DMS53 (cell line): ENCODE measurements at places on chromosomes 12 and 14.

GRCh38 chr12:98901189-98901588 is 256.1 kb downstream of the APAF1 start:
- peak; percentile 24 for DNase-seq

DNA sequence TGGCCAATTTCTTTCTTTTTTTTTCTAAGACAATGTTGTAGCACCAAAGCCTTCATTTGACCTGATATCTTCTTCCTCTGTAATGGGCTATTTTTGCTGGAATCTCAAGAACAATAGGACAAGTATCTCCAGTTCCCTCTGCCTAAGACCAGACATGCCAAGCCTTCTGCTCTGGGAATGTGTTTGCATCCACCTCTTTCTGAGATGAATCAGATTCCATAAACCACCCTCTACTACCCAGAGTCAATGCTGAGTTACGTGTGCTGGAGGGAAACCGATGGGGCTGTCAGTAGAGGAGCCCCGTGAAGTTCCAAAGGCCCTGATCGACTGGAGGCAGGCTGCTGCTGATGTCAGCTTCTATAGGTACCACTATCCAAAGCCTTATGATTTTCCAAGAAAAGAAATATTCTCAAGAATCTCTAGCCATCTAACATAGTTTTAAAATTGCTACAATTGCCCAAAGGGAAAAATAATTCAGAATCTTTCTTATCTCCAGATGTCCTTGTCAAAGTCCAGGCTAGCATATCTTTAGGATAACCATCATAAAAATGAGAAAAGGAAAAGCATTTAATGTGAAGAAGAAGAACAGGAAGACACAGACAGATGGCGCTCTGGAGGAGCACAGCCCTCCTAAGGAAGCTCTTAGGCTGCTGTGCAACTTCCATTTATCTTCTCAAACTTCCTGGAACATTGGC is 101.9 kb downstream of the SLC8A3 start:
- peak; percentile 66 for DNase-seq

DNA sequence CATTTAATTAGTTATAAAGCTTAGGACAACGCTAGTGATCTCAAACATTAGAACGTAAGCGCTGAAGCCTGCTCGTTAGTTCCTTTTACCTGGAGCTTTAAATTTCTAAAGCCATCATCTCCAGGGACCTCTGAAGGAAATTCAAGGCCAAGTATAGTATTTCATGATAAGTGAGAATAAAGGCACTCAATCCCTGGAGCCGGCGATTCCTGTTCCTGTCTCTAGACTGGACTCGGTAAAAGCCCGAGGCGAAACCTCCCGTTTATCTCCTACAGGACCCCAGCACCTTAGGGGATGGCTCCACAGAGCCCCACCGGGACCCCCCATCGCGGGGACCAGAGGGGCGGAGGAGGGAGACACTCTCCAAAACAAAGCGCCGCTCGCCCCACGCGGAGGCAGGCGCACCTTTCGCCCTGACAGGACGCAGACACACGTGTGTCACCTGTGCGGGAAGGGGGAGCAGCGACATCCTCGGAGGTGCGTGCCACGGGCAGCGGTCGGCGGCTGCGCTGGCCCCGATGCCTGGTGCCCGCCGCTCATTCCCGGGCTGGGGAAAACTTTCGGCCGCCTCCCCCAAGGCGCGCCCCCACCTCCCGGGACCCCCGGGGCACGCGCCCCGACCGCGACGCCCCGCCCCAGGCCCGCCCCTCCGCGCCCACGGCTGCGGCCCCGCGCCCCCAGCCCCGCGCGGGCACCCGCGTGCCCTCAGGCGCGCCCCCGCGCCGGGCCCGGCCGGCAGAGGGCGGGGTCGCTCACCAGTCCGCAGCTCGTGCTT is 678 bp downstream of the RPS6KA5 start:
- peak; percentile 78 for DNase-seq

DNA sequence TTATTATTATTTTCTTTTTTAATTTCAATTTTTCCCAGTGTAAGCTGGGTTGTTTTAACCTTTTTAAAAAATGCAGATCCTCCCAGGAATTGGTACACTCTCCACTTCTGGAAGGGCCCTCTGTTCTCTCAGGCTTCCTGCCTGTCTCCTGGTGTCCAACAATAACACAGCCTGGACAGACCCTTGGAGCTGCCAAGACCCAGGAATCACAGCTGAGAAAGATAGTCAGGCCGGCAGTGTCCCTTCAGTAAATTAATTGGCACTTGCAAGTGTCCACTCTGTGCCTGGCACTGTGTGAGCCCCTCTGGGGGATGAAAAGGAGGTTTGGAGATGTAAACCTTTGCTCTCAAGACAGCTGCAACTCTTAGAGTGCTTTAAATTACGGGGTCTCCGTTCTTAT is 113.3 kb downstream of the SMOC1 start:
- no peak for DNase-seq

DNA sequence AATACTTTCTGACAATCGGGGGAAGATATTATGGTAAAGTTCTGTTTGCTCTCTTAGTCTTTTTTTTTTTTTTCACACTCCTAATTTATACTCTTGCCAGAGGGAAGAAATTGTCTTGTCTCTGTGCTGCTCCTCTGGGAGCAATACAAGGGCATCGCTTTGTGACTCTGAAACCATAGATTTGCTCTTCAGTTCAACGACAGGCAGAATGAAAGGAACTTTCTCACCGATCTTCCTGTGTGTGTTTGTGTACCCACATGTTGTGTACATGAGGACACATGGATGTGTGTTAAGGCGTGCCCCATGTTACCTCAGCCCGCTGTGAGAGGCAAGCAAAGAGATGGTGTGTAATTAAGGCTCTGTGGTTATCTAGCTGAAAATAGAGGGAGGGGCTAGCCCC is 457.6 kb downstream of the EGLN3 start:
- DNase-seq = no peak

DNA sequence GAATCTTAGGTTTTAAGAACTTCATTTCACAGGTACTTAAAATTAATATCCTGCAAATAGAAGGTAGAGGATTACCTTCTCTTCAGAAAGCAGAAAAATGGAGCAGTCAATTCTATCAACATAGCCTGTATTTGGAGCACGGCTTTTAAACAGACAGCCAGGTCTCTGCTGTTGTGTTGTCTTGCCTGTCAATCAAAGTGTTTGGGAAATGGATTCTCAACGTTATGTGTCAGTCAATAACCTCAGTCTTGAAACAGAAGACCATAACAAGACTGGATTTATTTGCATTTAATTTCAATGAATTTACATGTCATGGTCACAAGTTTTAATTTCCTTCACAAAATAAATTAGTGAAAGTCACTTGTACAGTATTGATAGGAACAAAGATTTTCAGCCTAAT is 51.9 kb upstream of the KRR1 start:
- DNase-seq = no peak

- no peak for DNase-seq
Observed at GRCh38 chr12:49874142-49874897, 29.4 kb downstream of the FAIM2 start.

DNA sequence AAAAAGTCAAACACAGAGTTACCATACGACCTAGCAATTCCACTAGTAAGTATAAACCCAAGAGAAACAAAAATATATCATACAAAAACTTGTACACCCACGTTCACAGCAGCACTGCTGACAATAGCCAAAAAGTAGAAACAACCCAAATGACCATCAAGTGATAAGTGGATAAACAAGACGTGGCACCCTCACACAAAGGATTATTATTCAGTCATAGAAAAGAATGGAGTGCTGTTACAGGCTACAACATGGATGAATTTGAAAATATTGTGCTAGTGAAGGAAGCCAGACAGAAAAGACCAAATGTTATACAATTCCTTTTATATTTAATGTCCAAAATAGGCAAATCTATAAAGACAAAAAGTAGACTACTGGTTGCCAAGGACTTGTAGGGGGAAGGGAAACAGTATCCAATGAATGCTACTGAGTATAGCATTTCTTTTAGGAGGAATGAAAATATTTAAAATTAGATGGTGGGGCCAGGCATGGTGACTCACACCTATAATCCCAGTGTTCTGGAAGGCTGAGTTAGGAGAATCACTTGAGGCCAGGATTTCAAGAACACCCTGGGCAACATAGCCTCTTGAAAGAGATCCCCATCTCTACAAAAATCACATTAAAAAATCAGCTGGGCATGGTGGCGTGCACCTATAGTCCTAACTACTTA is 41.9 kb downstream of the SPTLC2 start:
- DNase-seq = peak; percentile 28

- peak; percentile 75 for DNase-seq
Observed at GRCh38 chr12:104137001-104137901, 759 bp downstream of the NFYB start.

DNA sequence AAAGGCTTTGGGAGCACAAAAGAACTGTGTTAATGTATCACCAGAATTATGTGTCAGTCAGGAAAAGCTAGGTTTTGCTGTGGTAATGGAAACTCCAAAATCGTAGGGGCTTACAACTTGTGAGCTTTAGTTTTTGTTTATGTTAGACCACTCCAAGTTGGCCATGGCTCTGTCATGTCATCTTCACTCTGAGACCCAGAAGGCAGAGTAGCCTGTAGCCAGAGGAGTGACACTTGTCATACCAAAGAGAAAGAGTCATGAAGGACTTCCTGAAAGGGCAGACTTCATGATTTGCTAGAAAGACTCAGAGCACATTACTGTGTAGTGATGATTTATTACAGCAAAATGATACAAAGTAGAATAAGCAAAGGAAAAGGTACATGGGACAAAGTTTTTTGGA is 133.6 kb upstream of the SSTR1 start:
- peak; percentile 11 for DNase-seq

DNA sequence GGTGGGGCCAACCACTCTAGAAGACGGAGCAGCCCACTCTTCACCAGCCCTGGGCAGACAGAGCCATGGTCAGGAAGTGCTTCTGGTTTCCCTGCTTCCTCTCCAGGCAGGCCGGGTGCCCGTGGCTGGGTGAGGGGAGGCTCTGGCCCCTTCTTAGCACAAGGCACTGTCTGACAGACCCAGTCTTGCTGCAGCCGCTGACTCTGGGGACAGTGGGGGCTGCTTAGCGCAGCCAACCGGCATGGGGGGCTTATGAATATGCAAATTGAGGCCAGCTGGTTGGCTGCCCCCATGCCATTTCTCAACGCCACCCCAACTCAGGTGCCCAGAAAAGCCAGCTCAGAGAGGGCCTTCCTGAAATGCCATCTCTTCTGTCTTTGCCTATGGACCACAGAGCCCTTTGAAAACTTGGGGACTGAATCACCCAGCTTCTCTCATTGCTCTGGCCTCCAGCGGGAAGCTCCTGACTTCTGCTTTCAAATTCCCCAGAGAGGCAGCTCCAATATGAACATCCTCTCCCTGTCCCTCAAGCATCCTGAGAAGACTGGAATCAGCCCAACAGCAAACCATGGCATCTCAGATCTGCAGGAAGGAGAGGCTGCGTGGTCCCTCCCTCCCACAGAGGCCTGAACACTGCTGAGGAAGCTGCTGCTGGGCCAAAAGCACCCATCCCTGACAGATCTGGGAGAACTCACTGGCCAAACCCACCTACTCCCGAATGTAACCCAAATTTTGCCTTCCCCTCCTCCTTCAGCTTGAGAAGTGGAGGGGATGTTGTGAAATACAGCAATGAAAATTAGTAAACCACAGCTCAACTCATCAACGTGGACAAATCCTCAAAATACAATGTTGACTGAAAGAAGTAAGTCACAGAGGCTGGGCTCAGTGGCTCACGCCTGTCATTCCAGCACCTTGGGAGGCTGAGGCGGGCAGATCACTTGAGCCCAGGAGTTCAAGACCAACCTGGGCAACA is at the start of gene PROX2:
Gene PROX2 (minus strand): TSS at position 205 of the 973 bp plus-strand sequence. CDS start 12,311 bp downstream, outside the sequence.
- no peak for DNase-seq

- DNase-seq = no peak
Observed at GRCh38 chr12:121290410-121290809, 6.1 kb downstream of the CAMKK2 start.

DNA sequence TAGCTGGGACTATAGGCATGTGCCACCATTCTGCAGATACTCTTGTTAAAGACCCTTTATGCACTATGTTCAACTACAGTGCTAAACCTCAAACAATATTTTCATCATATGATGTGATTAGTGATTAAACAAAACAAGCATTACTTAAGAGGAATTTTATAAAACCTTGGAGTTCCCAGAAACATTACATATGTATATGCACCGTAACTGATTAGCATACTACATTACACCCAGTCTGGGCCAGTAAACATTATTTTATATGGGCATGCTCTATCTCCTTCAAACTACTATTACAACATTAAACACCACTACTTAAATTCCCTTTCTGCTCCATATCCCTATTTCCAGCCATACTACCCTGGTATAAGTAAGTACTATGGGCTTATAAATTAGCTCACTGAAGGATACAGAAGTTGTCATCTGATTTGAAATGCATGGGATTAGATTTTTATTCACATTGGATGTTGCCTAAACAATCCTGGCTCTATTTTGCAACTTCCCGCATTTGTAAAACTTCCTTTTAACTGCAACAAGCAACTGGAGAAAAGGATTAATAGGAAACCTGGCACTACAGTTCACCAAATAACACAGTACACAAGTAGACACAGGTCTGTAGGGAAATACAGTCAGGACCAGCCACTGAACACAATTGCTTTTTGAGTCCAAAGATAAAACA is 205.8 kb downstream of the MED13L start:
- no peak for DNase-seq

DNA sequence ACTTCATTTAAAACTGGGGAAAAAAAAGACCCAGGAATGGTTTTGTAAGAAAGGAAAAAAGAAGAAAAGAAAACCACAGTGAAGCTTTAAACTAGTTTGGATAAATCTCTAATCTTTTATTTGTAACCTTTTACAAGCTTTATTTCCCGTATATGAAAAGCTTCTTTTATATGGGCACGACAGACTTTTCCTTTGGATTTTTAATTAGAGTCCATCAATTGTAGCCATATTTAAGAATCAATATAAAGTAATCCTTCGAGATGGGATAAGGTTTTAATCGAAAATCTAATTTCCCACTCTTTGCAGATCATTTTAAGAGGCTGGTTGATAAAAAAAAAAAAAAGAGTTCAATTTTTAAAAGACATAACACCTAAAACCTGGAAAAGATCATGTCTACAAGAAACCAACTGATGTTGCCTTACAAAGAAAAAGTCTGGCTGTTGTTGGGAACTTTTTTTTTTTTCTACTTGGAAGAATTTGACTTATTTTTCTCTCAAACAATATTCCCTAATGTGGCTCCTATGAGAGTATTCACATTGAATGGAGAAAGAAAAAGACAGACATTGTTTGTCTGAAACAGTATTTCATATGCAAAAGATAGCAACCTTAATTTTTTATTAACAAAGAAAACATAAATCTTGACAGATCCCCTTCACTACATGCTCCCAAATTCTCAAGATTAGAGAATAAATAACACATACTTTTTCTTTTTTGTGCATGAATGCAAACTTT is 4.9 kb upstream of the OTX2 start:
- DNase-seq = no peak

GRCh38 chr12:44026046-44026445 is 190.2 kb downstream of the TMEM117 start:
- DNase-seq = no peak

DNA sequence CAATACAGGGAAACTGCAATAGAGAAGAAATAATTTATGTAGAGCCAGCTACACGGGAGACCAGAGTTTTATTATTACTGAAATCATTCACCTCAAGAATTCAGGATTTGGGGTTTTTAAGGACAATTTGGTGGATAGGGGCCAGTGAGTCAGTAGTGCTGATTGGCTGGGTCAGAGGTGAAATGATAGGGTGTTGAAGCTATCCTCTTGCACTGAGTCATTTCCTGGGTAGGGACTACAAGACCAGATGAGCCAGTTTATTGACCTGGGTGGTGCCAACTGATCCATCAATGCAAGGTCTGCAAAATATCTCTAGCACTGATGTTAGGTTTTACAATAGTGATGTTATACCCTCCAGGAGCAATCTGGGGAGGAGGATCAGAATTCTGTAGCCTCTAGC is 486.3 kb downstream of the LRIG3 start:
- peak; percentile 59 for DNase-seq
